Spleen (tissue), 13 donors: ENCODE measurements at places on chromosomes 1 and 21.

GRCh38 chr1:160575112-160575664 lies 4.1 kb downstream of the CD84 start:
- DNase-seq, result no peak

DNA sequence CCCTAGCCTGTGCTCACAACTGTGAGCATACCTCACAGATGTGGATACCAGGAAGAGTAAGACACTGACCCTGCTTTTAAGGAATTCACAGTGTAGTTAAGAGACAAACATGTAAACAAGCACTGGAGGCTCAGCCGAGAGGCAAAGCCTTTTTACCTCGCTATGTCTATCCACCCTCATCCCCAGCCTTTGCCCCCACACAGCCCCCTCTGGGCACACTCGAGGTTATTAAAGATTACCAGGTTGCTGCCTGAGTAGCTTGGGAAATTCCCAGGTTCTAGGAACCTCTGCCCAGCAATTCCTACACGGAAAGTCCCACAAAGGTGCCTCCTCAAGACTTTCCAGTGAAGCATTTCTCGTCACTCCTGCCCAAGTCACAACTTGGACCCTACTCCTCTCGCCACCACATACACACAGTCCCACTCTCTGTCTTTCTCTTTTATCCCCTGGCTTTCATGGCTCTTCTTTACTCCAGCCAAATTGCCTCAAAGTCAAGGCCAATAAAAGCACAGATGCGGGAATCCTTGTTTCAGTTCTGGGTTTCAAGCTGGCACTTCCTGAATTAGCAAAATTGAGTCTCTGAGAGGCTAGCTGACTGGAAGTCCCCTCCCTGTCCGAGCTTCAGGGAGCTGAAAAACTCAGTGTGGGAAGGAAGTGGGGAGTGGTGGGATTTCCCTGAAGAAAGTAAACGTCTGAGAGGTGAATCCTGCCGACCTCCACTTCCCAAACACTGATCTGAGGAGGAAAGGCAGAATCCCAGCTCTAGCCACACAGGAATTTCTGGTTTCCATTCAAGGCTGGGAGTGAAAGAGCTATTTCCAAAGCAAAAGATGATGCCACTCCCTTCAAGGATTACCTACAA lies 7.6 kb downstream of the DENND2D start:
- no peak for DNase-seq

- DNase-seq, result no peak
Observed at GRCh38 chr1:226952118-226952441, 12.0 kb downstream of the COQ8A start.

GRCh38 chr1:70963374-70963773 lies 84.2 kb downstream of the PTGER3 start:
- no peak for DNase-seq

DNA sequence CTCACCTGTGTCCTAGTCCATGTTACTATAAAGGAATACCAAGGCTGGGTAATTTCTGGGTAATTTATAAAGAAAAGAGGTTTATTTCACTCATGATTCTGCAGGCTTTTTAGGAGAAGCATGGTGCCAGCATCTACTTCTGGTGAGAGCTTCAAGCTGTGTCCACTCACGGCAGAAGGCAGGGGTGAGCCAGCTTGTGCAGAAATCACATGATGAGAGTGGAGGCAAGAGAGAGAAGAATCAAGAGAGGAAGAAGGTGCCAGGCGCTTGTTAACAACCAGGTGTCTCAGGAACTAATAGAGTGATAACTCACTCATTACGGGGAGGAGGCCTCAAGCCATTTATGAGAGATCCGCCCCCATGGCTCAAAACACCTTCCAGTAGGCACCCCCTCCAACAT lies 67.5 kb upstream of the CD34 start:
- DNase-seq, result no peak

- DNase-seq, result no peak
Observed at GRCh38 chr1:74728736-74729135, 4.1 kb downstream of the CRYZ start.

DNA sequence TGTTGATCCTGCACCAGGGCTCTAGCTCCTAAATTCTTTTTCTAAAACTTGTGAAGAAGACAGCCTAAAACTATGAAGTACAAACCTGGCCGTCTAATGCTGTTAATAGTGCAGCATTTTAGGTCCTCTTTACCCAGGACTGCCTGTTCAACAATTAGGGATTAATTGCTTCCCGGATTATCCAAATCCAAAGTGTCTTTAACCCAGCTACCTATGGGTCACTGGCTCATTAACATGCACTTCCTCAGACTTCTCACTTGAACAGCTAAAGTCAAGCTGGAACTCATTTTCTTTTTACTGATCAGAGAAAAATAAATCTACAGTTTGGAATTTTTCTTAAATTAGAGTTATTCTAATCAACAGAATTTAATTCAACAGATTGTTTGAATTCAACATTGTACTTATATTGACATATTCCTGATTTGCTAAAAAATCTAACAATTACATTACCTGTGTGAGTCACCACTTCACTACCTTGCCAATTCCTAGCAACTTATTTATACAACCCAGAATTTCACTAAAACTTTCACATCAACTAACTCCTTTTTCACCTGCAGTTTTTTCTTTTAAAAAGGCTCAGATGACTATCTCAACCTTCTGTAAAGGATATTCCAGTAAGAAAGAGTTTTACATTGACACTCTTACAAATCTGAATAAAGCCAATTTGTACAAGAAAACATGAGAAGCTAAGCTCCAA lies 3.3 kb downstream of the HNRNPU start:
- no peak for DNase-seq

DNA sequence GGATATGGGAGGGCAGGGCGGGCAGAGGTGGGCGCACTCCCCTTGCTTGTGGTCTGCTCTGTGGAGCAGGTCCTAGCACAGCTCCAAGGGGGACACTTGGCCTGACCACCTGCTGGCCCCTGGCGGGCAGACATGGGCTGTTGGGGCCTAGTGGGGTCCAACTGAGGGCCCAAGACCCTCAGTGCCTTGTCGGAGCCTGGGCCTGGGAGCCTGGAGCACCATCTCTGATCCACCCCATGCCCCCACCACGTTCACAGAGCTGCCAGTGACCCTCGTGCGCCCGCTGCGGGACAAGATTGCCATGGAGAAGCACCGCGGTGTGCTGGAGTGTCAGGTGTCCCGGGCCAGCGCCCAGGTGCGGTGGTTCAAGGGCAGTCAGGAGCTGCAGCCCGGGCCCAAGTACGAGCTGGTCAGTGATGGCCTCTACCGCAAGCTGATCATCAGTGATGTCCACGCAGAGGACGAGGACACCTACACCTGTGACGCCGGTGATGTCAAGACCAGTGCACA lies 70.6 kb downstream of the OBSCN start:
- DNase-seq, result peak; percentile 76

GRCh38 chr1:39613250-39613649 lies 26.2 kb downstream of the HEYL start:
- no peak for DNase-seq

DNA sequence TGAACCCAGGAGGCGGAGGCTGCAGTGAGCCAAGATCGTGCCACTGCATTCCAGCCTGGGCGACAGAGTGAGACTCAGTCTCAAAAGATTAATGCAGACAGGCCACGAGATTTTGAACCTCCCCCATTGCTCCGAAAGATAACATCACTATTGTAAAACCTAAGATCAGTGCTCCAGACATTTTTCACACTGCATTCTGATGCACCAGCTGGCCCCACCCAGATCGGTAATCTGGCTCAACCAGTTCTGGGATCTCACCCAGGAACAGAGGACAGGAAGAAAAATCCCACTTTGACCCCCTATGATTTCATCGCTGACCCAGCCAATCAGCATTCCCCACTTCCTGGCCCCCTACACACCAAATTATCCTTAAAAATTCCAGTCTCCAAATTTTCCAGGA lies 10.7 kb upstream of the CSRP1 start:
- no peak for DNase-seq

DNA sequence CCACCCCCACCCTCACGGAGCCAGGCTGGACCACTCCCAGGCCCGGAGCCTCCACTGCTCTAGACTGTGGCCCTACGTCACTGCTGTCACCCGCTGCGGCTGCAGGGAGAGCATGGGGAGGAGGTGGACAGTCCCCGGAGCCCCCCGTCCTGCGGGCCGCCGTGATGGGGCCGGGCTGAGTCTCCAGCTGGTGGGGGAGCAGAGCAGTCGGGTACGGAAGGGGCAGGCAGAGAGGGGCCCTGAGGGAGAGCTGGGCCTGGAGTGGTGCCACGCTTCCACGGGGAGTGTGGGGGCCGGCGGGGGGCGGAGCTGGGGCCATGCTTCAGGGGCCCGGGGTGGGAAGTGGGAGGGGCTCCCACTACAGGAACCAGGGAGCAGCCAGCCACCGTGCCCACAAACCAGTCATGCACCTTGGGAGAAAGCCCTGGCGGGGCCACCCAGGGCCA lies 98.9 kb upstream of the KCNK1 start:
- DNase-seq, result no peak

GRCh38 chr21:41876928-41877652 lies 2.1 kb downstream of the PRDM15 start:
- DNase-seq, result peak; percentile 71

GRCh38 chr1:111442457-111442856 lies 6.6 kb downstream of the WDR77 start:
- no peak for DNase-seq

DNA sequence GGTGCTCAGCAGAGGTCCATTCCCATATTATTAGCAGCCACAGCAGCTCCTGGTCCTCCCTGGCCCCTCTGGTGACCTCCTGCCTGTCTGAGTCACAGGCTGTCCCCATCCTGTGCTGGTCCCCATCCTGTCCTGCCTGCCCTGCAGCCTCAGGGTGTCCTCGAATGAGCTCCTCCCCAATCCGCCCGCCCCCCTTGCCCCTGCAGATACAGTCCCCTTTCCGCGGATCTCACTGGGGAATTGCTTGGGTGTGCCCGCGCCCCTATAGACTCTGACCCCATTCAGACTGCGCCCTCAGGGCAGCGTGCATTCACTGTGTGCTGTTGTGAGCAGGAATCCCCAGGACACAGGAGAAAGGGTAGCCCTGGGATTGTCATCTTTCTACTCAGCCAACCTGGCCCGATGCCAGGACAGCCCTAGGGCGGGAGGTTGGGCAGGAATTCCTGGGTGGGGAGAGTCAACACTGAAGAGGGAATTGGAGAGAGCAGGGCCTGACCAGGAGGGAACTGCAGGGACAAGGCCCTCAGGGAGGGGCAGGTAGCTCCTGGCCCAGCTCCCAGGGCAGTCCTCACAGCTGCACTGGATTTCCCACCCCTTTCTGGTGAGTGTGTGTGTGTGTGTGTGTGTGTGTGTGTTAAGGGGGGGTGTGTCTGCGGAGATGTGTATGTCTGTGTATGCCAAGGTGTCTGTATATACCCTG lies 1.1 kb upstream of the GUCA2A start:
- peak; percentile 83 for DNase-seq

DNA sequence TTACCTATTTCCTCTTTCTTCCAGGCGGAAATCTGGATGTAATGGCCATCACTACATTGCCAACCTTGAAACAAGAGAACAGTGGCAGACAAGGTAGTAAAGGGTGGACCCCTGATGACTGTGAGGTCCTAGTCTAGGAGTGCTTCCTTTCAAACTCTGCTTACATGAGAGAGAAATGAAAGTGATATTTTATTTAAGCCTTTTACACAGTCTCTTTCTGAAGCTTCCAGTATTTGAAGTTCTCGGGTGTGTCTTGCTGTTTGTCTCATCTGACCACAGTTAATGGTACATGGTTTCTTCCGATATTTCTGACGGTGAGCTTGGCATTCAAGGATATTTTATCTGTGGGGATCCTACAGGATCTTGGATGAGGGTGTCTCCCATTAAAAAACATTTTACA lies 215.2 kb downstream of the SLC45A1 start:
- no peak for DNase-seq

DNA sequence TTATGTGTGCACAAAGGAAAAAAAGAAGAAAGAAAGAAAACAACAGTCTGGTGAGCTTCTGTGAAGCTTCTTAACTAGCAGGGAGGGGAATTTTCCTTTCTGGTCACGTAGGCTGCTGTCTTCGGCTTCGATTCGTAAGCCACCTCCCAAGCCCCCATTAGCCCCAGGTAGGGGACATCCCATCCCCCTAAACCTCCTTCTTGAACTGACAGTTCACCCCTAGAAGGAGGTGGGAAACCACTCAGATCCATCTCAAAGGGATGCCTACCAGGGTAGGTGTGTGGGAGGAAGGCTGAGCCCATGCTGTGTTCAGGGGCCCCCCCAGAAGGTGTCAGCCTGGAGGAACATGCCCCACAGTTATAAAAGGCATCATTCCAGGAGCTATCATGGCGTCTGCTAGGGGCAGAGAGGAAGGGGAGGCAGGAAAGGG lies 25.8 kb downstream of the CD247 start:
- no peak for DNase-seq

GRCh38 chr1:147264158-147264768 lies 21.8 kb downstream of the CHD1L start:
- no peak for DNase-seq

DNA sequence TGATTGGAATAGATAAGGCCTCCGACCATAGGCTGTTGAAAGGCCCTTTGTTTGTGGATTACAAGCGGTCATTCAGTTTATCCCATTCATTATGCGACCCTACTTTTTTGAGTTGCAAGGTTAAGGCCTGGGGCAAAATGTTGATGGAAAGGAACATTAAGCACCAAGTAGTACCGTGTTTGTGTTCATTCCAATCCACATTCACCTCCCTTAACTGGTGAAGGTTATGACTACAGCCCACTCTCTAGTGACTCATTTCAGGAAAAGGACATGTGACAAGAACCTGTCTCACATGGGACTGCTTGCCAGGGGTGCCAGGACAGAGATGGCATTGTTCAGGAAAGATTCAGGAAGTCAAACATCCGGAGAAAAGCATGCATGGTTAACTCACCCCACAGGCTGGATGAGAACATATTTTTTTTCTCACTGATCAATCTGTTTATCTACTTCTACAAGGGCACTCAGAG lies 81.6 kb downstream of the CD58 start:
- no peak for DNase-seq

GRCh38 chr1:111232134-111232533 lies 4.6 kb downstream of the CHI3L2 start:
- DNase-seq, result no peak
